ENCODE measurements at places on chromosomes 2 and 18.

DNA sequence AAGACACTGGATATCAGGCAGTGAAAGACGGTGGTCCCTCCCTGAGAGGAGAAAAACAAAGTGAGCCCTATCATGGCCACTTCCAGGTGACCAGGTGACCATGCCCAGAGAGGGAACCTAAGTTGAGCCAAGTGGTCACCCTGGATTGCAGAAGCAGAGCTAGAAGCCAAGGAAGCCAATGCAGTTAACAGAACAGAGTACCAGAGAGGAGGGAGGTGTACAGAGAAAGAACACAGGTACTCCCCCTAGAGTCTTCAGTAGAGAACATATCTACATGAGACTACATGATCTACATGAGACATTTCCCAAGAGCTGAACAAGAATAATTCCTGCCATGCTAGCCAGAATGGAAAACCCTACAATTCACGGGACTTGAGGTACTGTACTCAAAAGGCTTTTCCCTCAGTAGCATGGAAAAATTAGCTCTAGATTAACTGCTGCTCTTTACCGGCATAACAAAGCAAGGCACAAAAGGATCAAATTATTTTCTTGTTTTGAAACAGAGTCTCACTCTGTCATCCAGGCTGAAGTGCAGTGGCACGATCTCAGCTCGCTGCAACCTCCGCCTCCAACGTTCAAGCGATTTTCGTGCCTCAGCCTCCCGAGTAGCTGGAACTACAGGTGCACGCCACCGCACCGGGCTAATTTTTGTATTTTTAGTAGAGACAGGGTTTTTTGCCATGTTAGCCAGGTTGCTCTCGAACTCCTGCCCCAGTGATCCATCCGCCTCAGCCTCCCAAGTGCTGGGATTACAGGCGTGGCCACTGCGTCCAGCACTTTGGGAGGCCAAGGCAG lies 23.5 kb downstream of the ROCK2 start:
- no peak for DNase-seq

DNA sequence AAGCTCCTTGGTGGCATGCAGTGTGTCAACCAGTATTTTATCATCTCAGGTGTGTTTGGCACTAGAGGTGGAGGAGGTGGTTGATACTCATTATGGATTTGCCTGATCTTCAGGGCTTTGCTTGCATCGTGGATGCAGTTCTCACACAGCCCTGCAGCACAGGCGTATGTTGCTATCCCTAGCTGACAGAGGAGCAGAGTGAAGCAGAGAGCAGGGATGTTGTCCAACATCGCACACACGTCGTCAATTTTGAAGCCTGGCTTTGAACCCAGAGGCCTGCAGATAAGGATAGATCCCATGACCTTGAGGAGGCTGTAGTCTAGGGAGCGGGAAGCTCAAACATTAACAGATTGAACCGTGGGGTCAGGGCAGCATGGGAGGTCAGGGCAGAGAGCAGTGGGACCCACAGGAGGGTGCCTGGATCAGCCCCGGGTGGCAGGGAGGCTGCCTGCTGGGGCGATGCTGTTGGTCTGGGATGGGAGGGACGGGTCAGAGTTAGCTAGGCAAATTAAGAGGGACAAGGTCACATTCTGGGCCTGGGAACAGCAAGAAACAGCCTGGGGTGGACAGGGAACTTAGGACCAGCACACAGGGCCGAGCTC lies 4.2 kb downstream of the RNF144A start:
- DNase-seq = no peak

DNA sequence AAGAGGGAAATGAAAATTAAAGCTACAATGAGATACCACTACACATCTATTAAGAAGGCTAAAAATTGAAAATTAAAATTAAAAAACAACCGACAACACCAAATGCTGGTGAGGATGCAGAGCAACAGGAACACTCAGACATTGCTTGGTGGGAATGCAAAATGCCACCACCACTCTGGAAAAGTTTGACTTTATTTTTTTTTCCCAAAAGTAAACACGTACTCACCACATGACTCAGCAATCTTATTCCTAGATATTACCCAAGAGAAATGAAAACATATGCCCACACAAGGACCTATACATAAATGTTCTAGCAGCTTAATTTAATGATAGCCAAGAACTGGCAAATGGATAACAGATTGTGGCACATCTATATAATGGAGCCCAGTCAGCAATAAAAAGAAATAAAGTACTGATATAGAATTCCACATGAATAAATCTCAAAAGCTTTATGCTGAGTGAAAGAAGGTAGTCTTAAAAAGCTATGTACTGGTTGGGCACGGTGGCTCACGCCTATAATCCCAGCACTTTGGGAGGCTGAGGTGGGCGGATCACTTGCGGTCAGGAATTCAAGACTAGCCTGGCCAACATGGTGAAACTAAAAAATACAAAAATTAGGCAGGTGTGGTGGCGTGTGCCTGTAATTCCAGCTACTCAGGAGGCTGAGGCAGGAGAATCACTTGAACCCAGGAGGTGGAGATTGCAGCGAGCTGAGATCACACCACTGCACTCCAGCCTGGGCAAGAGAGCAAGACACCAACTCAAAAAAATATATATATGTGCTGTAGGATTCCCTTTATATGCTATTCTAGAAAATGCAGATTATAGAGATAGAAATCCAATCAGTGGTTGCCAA lies 4.2 kb upstream of the PROC start:
- no peak for DNase-seq

- DNase-seq = no peak
Observed at GRCh38 chr2:38442643-38443541, 65.8 kb upstream of the ATL2 start.

DNA sequence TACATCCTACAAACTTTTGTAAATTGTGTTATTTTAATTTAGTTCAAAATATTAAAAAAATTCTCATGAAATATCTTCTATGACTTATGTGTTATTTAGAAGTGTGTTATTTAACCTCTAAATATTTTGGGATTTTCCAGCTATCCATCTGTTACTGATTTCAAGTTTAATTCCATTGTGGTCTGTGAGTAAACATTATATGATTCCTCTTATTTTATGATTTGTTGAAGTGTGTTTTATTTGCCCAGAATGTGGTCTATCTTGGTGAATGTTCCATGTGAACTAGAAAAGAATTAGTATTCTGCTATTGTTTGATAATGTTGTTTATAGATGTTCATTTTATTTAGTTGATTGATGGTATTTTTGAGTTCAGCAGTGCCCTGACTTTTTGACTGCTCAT lies 136.0 kb downstream of the ZNF804A start:
- no peak for DNase-seq

DNA sequence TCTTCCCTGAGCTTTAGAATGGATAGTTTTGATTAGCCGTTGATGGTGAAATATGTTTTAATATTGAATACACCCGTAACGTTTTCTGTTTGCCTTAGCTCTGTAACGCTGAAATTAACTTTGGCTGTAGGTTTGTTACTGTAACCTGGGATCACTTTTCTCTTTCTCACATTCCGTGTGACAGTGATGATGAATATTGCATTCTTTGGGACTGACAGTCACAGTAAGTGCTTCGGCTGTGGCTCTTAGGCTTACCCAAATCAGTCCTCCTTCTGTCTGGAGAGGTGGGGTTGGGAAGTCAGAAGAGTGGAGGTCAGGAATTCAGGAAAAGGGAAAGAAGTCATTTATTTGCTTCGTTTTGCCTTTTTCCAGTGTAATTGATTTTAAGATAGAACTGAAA lies 18.0 kb downstream of the RMC1 start:
- no peak for DNase-seq

DNA sequence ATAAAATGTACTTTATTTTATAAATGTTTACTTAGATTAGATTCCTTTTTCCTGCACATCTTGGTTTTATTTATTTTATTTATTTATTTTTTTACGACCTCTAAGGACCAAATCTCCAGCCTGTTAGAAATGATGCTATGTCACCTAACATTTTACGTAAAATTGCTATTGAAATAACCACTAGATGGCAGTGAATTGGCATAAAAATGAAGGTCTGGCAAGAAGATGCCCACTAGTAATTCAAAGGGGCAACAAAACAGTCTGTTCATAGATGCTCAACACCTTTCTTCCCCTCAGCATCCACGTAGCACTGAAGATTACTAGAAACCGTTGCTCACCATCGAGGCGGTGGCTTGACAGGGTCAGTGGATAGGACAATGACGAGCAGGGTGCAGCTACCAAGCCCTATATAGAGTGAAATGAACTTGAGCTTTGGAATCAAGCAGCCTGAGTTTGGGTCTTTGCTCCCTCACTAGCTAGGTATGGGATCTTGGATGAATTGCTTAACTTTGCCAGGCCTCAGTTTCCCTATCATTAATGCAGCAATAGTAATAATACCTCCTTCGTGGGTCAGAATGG lies 128.7 kb upstream of the L3MBTL4 start:
- DNase-seq = peak; percentile 62

DNA sequence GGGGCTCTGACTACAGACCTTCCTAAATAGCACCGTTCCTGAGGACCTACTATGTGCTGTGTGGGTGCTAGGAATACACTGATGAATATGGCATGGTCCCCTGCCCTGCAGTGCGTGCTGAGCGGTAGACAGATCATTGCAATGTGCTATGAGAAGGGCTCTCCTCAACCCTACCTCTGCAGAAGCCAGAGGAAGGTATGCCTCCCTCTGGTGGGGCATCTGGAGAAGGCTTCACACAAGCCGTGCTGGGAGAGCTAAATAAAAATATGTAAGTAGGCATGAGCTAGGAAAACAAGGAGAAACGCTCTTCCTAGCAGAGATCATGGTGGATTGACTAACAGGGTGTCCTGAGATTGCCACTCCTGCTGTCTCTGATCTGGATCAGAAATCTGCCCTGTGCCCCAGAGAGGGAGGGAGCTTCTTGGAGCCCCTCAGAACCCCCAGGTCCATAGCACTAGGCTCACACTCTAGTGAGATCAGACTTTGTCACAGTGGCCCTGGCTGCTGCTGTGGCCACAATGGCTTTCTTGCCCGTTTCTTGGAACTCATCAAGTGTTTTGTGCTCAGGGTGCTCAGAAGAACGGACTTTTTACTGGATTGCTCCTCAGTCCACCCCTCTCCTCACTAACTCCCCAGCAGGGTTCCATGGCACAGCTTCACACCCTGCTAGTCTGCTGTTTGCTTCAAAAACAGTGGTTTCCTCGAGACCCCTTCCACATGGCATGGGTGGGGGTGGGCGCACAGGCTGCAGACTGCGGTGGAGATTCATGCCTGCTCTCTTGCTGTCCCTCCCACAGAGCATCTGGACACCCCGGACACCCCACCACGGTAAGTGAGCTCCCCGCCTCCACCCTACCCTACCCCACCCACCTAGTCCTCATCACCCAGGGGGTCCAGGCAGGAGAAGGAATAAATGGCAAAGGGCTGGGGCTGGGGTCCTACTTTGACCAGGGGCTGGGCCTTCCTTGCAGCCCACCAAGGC lies 14.2 kb downstream of the SIGLEC15 start:
- DNase-seq = peak; percentile 48

DNA sequence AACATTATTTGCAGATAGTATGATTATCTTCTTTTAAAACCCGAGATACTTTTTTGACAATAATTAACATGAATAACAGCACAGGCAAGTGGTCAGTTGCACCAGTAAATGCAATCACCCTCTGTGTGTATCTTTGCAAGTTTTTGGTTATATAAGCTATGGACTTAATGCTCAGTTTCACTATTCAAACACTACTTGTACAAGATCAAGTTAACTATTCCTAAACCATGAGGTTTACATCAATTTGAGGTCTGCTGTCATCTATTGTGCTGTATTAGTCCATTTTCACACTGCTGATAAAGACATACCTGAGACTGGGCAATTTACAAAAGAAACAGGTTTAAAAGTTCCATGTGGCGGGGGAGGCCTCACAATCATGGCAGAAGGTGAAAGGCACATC lies 323.2 kb downstream of the NR4A2 start:
- DNase-seq = no peak

DNA sequence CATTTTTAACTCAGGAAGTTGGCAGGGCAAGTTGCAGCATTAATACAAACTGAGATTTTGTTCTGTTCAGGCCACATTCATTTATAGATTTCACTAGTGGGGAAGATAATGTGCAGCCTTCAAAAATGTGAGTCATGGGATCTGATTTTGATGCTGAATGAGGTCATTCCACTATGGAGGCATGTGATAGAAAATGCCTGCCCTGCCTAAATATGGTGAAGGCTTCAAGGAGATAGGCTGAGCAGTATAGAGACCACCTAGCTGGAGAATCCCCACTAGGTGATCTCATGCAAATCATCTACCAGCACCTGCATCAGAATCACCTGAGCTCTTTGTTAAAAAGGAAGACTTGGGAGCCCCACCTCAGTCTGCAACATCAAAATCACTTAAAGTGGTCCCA lies 43.7 kb downstream of the PAX3 start:
- no peak for DNase-seq

GRCh38 chr2:43219383-43220228 lies 6.8 kb downstream of the ZFP36L2 start:
- peak; percentile 69 for DNase-seq

DNA sequence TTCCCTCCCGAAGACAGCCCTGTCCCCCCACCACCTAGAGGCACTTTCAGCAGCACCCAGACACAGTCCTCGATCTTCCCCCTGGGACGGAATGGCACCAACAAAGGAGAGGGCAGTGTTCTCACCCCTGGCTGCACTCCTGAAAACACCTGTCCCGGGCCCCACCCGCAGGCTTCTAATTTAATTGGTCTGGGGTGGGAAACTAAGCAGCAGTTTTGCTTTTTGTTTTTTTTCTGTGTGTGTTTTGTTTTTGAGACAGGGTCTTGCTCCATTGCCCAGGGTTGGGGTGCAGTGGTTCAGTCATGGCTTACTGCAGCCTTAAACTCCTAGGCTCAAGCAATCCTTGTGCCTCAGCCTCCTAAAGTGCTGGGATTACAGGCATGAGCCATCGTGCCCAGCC lies 38.4 kb upstream of the REL start:
- no peak for DNase-seq

DNA sequence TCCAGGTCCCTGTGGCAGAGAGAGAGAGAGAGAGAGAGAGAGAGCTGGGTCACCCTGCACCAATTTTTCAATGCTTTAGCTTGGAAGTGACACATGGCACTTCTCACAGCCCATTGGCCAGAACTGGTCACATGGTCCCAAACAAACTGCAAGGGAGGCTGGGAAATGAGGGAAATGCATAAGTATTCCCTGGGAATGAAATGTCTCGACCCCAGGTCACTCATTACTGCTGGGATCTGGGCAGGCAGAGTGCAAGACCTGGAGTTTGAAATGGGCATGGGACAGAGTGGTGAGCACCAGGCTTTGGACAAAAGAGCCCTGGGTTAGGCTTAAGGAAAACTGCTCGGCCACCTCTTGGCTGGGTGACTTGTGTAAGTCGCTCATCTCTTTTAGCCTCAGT lies 37.0 kb downstream of the SMAD7 start:
- no peak for DNase-seq

GRCh38 chr2:141260911-141261310 lies 869.9 kb downstream of the LRP1B start:
- no peak for DNase-seq

DNA sequence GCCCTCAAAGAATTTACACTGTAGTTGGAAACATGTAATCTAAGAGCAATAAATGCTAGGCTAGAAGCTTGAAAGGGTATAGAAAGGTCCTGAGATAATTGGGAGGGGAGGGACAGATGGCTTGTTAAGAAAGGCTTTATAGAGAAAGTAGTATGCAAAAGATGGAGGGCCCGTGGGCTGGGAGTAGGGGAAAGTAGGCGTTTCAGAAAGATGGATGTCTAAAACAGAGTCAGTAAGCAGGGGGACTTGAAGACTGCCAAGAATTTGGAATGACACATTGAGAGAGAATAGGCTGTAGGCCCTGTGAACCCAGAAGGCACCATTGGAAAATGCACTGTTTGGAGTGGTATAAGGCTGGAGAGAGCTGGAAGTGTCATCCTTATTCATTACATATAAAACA lies 822 bp downstream of the PSMG2 start:
- peak; percentile 18 for DNase-seq

GRCh38 chr2:201183365-201183727 lies 405 bp downstream of the CASP10 start:
- no peak for DNase-seq
